ENCODE measurements at places on chromosomes 4 and X.

GRCh38 chr4:108950158-108950915 lies 187.5 kb upstream of the ETNPPL start:
- no peak for DNase-seq

DNA sequence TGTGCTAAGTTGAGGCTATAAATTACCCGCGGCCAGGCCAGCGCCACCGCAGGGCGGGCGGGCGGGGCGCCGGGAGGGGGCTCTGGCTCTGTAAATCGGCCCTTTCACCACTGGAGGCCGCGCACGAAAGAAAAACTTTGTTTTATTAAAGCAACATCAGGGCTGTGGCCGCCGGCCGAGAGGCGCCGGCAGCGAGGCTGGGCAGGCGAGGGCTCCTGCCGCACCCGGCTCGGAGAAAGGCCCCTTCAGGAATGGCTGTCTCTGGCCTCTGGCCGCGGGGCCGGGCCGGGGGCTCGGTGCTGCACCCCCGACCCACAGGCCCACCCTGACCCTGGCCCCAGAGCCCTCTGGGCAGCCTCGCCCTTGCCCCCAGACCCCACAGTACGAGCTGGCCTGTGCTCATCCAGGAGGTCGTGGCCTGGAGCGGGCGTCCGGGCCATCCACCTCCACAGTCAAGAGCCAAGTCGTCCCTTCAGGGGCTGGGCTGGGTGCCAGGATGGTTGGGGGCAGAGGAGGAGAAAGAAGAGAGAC lies 29.5 kb upstream of the FGFR3 start:
- peak; percentile 59 for DNase-seq

DNA sequence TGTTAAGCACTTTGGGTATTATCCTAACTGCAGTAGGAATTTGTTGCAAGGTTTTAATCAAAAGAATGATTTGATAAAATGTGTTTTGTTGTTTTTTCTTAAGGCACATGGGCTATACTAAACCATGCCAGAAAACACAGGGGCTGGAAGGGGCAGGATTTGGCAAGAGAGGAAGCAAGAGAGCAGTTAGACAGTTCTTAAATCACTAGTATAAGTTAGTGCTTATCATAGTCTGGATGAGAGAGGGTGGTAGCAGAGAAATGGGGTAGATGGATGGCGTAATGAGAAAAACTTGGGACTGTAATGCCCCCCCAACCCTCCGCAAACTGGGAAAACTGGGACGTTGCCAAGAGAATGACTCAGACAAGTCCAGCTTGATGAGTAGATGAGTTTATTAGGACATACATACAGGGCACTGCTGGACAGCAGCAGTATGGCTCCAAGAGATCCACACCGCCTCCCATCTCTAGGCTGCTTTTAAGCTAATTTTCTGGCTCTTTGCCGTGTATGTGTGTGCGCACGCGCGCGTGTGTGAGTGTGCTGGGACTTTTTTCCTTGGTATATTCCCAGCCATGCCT lies 151.5 kb downstream of the PDLIM5 start:
- DNase-seq: peak; percentile 59

DNA sequence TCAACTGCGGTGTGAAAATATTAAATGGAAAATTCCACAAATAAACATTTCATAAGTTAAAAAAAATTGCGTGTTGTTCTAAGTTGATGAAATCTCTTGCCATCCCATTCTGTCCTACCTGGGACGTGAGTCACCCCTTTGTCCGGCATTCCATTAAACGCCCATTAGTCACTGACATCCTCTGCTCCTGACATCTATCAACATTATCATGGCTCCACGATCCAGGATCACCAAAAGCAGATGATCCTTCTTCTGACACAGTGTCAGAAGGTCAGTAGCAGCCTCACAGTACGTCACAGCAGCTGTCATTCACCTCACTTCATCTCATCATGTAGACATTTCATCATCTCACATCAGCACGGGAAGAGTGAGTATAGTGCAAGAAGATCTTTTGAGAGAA lies 125.7 kb downstream of the ZNF827 start:
- no peak for DNase-seq

GRCh38 chr4:177313263-177313662 lies 3.6 kb downstream of the NEIL3 start:
- DNase-seq: no peak

DNA sequence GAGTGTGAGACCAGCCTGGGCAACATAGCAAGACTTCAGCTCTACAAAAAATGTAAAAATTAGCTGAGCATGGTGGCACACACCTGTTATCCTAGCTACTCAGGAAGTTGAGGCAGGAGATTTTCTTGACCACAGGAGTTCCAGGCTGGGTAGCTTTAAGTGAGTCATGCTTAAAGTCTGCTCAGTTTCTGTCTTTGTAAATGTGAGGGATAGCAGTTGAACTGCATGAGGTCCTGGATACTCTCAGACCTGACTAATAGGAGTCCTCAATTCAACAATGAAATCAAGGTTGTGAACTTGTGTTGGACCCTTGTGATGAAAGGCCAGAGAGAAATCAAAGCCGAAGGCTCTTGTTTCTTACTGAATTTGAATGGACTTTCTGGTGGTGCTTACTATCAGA lies 45.2 kb downstream of the STARD8 start:
- DNase-seq: no peak

DNA sequence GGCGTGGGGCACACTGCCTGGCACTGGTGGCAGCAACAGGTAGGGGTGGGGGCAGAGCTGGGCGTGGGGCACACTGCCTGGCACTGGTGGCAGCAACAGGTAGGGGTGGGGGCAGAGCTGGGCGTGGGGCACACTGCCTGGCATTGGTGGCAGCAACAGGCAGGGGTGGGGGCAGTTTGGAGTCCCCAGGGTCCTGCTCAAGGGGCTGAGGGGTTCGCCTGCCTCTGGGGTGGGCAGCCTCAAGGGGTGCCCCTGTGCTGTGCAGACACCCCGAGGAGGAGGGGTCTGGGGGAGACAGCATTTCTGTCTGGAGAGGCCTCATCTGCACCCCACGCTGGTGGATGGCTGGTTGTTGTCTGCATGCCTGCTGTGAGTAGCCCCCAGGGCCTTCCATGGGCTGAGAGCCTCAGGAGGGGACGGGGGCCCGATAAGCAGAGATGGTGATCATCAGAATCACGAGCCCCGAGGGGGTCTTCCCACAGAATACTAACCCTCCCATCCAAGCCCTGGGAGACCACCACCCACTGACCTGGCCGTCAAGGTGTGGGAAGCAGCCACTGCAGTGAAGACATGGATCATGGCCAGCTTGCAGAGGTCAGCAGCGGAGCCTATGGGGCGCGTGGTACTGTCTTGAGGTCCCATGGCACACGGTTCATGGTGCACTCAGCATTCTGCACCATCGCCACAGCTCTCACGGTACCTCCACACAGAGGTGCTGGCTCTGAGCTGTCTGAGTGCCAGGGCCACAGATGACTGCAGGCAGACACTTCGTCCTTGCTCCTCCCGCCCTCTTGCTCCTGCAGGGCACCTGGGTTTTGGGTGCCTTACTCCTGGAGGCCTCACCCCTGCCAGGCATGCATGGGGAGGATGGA lies 21.5 kb downstream of the NAT8L start:
- no peak for DNase-seq

DNA sequence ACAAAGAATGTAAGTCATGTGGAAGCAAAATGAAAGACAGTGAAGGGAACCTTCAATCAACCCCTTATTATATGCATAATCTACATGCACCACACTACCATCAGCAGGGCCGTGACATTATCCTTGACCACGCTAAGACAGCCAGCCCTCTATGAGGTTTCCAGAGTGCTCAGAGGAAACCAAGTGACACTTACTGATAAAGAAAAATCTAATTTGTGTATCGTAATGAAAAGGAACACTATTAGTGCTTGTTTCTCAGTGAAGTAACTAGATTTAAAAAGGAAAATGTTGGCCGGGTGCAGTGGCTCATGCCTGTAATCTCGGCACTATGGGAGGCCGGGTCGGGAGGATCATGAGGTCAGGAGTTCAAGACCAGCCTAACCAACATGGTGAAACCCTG lies 56.4 kb downstream of the ABCG2 start:
- DNase-seq: no peak

DNA sequence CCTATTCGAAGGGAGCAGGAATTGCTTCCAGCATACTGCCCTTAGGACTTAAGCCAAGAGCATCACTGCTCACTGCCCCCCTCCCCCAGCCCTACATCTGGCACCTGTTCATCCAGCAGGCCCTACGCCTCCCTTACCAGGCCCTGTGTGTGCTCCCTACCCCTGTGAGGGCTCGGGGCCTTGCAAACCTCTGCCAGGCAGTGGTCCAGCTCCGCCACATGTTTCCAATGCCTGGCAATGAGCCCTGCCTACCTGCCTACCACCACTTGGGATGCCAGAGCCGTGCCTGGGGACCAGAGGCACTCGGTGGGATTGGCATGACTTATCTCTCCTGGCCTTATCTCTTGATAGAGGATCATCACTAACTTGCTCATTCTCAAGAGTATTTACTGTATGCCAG lies 27.5 kb upstream of the MTM1 start:
- DNase-seq: no peak

DNA sequence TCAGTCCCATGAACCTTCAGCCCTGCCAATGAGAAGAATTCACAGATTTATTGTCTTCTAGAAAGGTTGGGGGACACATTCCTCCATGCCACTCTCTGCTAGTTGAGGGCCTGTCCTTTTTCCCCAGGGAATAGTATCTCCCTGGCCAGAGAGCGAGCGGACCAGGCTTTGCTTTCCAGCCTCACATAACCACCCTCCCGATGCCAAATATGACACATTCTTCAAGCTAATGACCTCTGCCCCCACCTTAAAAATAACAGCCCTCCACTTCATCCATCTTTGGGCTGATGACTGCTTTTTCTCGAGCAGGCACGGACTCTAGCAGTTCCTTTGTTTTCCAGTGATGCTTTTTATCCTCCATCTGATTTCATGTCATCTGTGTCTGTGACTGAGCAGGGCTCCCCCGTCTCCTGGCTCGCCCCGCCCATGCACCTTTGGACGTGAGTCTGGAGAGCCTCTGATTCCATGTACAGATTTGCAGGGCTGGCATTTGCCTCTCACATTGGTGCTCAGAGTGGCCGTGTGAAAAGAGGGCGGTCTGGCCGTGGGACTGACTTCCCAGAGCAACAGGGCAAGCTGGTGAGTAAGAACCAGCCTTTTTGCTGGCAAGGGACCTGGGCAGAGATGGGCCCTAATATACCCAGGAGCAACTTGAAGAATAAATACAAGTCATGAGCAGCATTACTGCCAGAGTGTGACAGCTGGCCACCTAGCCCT lies 279.8 kb downstream of the BCOR start:
- no peak for DNase-seq

GRCh38 chrX:3271834-3272186 lies 74.6 kb downstream of the MXRA5 start:
- no peak for DNase-seq

- no peak for DNase-seq
Observed at GRCh38 chrX:76454456-76454927, 27.0 kb downstream of the MAGEE1 start.

DNA sequence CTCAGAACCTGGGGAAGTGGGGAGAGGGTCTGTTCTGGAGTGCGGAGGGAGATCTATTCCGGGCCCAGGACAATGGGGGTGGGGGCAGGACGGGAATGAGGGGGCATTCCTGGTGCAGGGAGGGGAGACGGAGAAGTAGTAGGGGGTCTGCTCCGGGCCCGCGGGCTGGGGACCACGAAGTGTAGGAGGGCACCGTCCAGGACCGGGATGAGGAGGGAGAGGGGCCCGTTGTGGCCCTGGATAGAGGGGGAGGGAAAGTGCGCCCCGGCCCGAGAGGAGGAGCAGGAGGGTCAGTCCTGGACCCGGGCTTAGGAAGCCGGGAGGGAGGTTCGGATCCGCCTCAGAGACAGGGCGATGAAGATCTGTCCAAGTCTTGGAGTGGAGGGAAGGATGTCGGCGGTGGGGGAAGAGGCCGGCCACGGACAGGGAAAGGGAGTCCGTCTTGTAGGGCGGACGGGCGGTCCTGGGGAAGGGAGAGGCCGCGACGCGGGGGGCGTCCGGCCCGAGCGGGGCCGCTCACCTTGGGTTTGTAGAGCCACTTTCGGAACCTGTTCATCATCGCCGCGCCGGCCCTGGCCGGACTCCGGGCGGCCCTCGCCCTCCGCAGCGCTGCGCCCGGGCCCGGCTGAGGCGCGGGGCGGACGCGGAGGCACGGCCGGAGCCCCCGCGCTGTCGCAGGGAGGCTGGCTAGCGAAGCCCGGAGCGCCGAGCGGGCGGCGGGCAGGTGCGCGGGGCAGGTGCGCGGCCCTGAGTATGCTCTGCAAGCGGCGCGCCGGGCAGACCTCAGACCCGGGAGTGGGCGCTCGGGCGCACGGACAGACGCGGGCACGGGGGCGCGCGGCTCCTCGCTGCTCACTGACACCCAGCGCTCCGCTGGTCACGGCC lies at the start of gene ZFYVE28:
Gene ZFYVE28, minus strand, starts transcription at position 881 of the 885 bp plus-strand sequence. Its CDS starts 322 bp downstream, at position 559.
- DNase-seq: no peak

DNA sequence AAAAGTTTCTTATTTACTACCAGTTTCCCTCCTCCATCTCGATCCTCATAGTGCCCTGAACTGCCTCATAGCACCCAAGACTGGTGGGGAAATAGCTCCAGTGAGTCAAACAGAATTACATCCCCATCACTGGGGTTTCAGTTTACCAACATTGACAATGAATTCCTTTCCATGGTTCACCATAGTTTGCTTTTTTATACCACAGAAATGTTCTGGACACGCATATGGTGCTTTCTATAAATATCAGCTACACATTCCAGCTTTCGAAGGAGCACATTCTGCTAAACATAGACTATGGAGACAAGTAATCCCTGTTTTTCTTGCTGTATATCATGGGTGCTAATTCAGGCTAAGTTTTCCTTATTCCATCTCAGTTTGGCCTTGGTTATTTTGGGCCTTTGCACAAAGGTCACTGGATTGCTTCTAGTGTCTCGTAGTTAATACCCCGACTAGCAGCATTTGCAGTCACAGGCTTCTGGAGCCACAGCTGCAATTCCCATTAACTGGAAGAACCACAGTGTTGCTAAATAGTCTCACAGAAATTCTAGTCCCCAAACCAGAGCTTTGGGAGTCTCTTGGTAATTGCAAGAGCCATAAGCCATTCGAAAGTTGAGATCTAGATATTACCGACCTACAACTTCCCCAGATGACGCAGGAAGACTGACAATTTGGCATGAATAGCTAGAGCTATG lies 53.4 kb upstream of the TRPC3 start:
- no peak for DNase-seq

- DNase-seq: no peak
Observed at GRCh38 chrX:106973433-106974149, 26.4 kb downstream of the MORC4 start.

- DNase-seq: no peak
Observed at GRCh38 chr4:132865458-132865857, 283.6 kb upstream of the PCDH10 start.
